ENCODE measurements at places on chromosomes 11 and 22.

GRCh38 chr11:68859123-68859522 is 17.4 kb upstream of the CPT1A start:
- no peak for DNase-seq

DNA sequence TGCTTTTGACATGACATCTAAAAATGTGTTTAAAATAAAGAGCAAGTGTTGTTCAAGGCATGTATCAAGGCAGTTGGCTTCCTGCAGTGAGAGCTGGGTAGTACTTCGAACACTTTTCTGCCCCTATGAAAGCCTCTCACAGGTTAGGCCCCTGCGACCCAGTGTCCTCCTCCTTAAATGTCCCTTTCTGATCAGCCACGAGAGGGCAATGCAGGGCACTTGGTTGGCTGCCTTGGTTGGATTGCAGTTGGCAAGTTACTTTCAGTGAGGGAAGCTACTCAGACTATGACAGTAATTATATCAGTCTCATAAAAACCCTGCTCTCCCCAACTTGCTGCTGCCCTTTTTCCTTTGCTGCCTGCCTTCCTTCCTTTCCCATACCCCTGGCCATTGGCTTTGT is 743.8 kb downstream of the NTM start:
- DNase-seq = no peak

GRCh38 chr11:129141748-129142523 is 50.2 kb downstream of the ARHGAP32 start:
- DNase-seq = no peak

- DNase-seq = peak; percentile 58
These were observed 68.1 kb downstream of the LRRC32 start for GRCh38 chr11:76602431-76602861.

DNA sequence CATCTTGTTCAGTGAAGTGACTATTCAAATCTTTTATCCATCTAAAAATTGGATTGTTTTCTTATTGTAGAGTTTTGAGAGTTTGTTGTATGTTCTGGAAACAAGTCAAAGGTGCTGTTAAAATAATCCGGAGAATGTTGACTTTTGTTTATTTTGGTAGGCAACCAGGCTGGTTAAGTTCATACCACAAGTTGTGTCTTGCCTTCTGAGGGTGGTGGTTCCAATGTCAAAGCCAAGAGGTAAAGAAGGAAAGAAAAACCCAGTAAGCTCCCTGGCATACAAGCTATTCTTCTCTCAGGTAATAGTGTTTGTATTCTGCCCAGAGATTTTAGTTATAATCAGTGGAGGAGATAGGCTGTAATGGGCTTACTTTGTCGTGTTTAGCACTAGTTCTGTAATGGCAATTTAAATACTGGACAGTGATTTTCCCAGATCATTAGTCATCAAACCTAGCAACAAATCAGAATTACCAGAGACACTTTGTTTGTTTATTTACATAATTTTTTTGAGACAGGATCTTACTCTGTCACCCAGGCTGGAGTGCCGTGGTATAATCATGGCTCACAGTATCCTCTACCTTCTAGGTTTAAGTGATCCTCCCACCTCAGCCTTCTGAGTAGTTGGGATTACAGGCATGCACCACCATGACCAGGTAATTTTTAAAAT is 15.1 kb upstream of the CSRP3 start:
- no peak for DNase-seq

- DNase-seq = no peak
These were observed 922.1 kb downstream of the OPCML start for GRCh38 chr11:132610216-132610615.

DNA sequence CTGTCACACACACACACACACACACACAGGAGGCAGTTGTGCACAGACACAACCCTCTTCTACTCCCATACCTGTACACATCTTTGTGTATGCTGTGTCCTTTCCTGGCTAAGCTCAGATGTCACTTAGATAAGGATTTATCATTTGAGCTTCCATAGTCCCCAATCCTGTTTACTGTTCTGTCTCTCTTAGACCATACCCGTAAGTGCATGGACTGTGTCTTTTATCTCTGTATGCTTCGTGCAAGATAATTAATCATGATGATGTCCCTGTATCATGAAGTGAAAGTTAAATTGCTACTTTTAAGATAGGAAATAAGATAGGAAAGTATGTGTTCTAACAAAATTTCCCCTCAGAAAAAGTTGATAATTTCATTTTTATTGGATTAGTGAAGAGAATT is 30.3 kb downstream of the PRMT3 start:
- DNase-seq = no peak

GRCh38 chr22:35834061-35834460 is 116.4 kb downstream of the APOL5 start:
- no peak for DNase-seq

DNA sequence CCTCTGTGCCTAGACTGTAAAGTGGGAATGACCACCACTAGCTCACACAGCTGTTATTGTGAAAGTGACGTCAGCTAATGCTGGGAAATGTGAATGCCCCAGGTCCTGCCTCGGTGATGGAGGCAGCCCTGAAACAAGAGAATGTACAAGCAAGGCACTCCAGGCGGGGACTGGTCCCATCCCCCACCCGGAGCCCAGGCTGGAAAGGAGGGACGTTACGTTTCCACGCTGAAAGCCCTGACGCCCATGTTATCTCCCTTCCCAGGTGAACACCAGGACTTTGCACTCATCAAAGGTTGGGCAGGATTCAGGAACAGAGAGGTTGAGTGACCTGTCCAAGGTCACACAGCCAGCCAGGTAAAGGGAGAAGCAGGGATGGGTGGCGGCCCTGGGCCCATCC is 784 bp downstream of the SULT4A1 start:
- no peak for DNase-seq

All from left hindlimb (tissue), 1 donor.